Mammary epithelial cell (primary cell): ENCODE measurements at places on chromosomes 6 and 20. TPM values are rescaled to one million over a fixed set of nuclear protein-coding genes. Genes with fewer than 3 reads are reported as not detected.

Gene ADGRG6
- 18.4 and 28.5 TPM in 2 replicates for total RNA-seq

Gene PACSIN1
- not detected in 2 replicates for total RNA-seq

Gene SUMO4
- 2.0 TPM for total RNA-seq

Gene WFDC12
- not detected in 2 replicates for total RNA-seq

Gene PEDS1
- 28.8 TPM for total RNA-seq

Gene TFAP2C
- 20.0 TPM for total RNA-seq

Gene RIPOR2
- 0.11 and 0.19 TPM in 2 replicates for total RNA-seq

Gene IYD
- not detected in 2 replicates for total RNA-seq

Gene LSM14B
- 36.3 and 39.1 TPM in 2 replicates for total RNA-seq

Gene CASS4
- total RNA-seq = under 0.01 TPM

Gene FOXQ1
- 0.92 and 2.3 TPM in 2 replicates for total RNA-seq

Gene KHDRBS2
- not detected in 2 replicates for total RNA-seq

Gene PRKN
- total RNA-seq = 1.0 and 2.6 TPM in 2 replicates

Gene DOK5
- 0.17 TPM for total RNA-seq

Gene KHDC1
- total RNA-seq = 1.2 TPM

Gene TMEM181
- total RNA-seq = 45.3 TPM

Gene GLP1R
- not detected in 2 replicates for total RNA-seq

Gene GTSF1L
- not detected in 2 replicates for total RNA-seq

Gene HDGFL1
- not detected for total RNA-seq

Gene SLC22A16
- not detected in 2 replicates for total RNA-seq

Gene BEND6
- 1.2 and 2.0 TPM in 2 replicates for total RNA-seq

Gene VSTM2L
- 1.7 and 3.4 TPM in 2 replicates for total RNA-seq

Gene FRS3
- 1.3 TPM for total RNA-seq

Gene ETV7
- 0.64 and 1.1 TPM in 2 replicates for total RNA-seq

Gene MAS1
- not detected in 2 replicates for total RNA-seq

Gene ISM1
- 1.7 and 3.7 TPM in 2 replicates for total RNA-seq

Gene REM1
- not detected in 2 replicates for total RNA-seq

Gene SYNJ2
- total RNA-seq = 16.0 TPM

Gene BPIFB1
- total RNA-seq = not detected

Gene FERMT1
- 128 and 241 TPM in 2 replicates for total RNA-seq

Gene LINC00237
- total RNA-seq = not detected

Gene BANF2
- not detected for total RNA-seq

Gene C6orf15
- total RNA-seq = not detected in 2 replicates

Gene TASP1
- total RNA-seq = 22.1 and 23.4 TPM in 2 replicates

Gene LY6G6D
- not detected in 2 replicates for total RNA-seq

Gene ADGRB3
- total RNA-seq = not detected in 2 replicates

Gene FAXC
- 3.3 and 7.6 TPM in 2 replicates for total RNA-seq

Gene ZMYND8
- total RNA-seq = 50.2 and 59.6 TPM in 2 replicates

Gene NFATC2
- under 0.01 TPM for total RNA-seq

Gene PI16
- not detected for total RNA-seq

Gene DACT2
- not detected in 2 replicates for total RNA-seq

Gene GPR6
- not detected in 2 replicates for total RNA-seq

Gene PDE10A
- not detected in 2 replicates for total RNA-seq

Gene PROKR2
- not detected in 2 replicates for total RNA-seq

Gene EPB41L1
- total RNA-seq = 5.1 and 14.4 TPM in 2 replicates

Gene SLA2
- total RNA-seq = not detected

Gene EDN1
- 5.1 and 8.9 TPM in 2 replicates for total RNA-seq

Gene KCNG1
- 53.0 TPM for total RNA-seq

Gene LRRC73
- 1.0 and 1.6 TPM in 2 replicates for total RNA-seq

Gene ANGPT4
- total RNA-seq = 0.07 TPM in 1 of 2 replicates, not detected in the other

Gene PABPC1L
- total RNA-seq = 62.7 and 99.6 TPM in 2 replicates

Gene CABLES2
- total RNA-seq = 2.3 TPM
